ENCODE measurements at places on chromosomes 16 and 17.
A peak's percentile ranks its signal among the peaks of the same experiment; 100 is the strongest.

GRCh38 chr16:29653471-29653870 lies 9.6 kb upstream of the SPN start:
- no peak for DNase-seq

- no peak for DNase-seq
These were observed 20.0 kb downstream of the TUBG1 start for GRCh38 chr17:42629411-42630009.

- no peak for DNase-seq
These were observed 191.6 kb downstream of the CCDC182 start for GRCh38 chr17:57553526-57553925.

- no peak for DNase-seq
These were observed 22.3 kb downstream of the FOXN1 start for GRCh38 chr17:28528327-28529012.

GRCh38 chr16:53492503-53492902 lies 10.5 kb downstream of the AKTIP start:
- DNase-seq, result no peak

GRCh38 chr16:57807252-57807967 lies 5.1 kb upstream of the KIFC3 start:
- no peak for DNase-seq

GRCh38 chr16:27473101-27473900 lies 71.3 kb downstream of the IL21R start:
- DNase-seq, result no peak

- DNase-seq, result no peak
These were observed at the start of gene RASL10B for GRCh38 chr17:35731239-35731916. Gene RASL10B, plus strand, starts transcription at chr17:35731639. Its CDS starts 3,546 bp downstream, at chr17:35735185.

DNA sequence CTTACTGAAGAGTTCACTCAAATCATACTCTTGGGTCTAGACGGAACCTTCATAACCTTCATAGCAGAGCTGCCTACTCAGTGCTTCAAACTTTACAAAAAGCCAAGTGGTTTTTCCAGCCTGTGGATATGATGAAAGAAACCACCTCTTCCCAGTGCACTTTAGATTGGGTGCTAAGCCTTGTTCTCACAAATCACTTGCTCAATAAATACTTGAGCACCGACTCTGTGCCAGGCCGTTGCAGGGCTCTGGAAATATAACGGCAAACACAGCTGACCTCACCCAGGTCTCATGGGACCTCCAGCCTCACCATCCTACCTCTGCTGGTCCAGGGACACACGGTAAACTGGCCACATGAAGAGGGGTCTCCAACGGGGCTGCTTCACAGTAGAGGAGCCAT lies 35.7 kb downstream of the CDRT4 start:
- no peak for DNase-seq

DNA sequence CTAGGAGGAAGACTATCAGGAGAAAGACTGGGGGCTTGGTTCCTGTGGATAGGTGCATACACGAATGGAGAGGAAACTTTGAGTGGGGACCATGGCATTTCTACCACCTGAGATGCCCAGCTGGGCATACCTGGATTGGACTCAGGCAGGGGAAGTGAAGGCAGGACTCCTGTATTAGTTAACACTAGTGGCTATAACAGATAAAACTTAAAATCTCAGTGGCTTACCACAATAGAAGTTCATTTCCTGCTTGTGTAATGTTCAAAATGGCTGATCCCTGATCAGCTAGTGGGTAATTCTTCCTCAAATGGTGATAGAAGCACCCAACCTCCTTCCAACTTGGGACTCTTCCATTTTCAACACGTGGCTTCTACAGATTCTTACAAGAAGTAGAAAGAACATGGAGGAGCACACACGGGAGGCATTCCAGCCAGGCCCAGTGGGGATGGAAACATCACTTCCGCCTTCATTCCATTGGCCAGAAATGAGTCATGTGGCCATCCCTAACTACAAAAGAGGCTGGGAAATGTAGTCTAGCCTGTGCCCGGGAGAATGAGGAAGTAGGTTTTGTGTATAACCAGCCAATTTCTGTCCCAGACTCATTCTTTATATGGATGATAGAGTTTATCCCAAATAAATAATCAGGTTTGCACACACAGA lies 112.1 kb downstream of the UTP18 start:
- DNase-seq, result no peak

- DNase-seq, result peak; percentile 4
These were observed 527 bp downstream of the CIAPIN1 start for GRCh38 chr16:57446531-57447185.

GRCh38 chr16:2057438-2057837 lies 9.7 kb downstream of the TSC2 start:
- DNase-seq, result no peak

DNA sequence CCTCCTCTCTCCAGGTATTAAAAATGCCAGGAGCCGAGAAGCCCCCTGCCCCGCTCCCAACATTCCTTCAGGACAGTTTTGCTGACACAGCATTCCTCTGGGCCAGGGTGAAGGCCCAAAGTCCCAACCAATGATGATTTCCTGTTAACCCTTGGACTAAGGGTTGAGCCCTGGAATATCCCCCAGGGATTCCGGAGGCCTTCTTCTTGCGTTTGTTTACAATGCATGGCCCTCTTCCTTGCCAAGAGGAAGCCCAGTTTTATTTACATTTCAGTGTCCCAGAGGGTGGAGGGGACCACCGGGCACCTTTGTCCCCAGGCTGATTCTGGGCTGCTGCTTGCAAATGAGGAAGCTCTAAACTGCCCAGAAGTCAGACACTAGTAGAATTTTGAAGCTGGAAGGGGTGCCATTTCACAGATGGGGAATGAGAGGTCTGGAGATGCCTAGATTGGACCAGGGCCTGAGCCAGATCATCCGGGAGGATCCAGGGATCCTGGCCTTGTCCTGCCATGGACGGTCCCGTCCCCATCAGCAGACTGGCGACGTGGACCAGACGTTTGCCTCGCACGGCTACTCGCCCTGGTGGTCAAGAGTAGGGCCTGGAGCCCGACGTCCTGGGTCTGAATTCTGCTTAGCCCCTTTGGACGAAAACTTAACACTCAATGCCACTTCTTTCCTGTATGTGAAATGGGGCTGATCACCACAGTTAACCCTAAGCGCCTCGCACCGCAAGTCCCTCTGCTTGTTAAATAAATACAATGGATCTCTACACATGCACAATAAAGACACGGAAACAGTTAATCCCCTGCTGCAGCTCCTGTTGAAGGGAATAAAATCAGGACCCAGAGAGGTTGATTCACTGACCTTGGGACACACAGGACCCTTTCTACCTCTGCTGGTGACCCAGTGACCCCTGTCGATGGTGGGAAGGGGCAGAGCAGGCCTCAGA lies 55.6 kb upstream of the CIBAR2 start:
- no peak for DNase-seq

DNA sequence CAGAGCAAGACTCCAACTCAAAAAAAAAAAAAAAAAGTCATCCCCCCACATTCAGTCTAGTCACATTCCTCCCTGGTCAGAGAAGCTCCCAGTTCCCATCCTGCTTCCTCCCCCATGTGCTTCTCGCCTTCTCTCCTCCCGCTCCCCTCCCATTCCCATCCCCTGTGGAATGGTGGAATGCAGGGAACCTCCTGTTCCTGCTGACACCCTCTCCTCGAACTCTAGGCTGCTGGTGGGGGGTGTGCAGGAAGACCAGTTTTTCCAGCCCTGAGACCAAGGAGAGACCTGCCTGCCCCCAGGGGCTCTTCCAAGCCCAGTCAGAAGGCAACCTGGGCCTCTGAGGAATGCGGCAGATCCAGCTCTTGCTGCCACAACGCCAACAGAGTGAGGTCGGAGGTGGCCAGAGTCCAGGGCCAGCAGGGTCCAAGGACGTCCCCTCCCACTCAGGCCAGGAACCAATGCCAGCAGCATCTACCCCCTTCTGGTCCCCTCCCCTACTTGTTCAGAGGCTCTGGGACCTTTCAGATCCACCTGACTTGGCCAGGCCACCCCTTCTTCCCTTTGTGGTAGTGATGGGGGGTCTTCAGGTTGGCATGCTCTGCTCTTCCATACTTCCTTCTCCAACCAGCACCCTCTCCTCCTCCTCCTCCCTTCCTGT lies 39.3 kb upstream of the TAC4 start:
- no peak for DNase-seq

- DNase-seq, result no peak
These were observed 878 bp downstream of the TRIM72 start for GRCh38 chr16:31214708-31215286.

DNA sequence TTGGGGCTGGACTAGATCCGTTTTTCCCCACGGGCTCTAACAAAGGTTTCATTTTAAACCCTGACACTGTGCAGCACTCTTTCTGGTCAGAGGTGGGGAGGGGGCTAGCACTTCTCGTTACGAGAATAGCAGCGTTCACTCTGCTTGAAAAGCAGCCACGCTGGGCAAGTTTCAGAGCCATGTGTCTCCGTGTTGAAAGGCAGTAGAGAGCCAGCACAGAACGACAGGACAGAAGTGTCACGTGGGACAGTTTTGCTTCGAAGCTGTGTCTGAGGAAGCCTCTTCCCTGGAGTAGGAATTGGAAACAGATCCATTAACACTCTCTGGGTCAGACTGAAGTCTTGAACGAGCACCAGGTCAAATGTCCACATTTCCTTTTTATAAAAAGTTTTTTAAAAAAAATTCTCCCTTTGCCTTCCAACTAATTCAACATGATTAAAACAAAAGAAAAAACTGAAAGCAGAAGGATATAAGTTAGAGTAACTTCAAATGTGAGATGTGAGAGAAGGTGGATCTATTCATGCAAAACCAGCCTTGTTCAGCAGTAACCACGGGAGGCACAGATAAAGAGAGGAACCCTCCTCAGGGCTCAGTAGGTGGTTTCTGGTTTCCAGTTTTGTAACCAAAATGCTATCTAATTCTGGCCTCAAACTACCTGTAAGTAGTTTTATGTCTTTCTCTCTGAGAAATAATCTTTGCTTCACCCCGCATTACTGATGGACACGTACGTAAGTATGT lies 65.0 kb downstream of the SMG6 start:
- no peak for DNase-seq

DNA sequence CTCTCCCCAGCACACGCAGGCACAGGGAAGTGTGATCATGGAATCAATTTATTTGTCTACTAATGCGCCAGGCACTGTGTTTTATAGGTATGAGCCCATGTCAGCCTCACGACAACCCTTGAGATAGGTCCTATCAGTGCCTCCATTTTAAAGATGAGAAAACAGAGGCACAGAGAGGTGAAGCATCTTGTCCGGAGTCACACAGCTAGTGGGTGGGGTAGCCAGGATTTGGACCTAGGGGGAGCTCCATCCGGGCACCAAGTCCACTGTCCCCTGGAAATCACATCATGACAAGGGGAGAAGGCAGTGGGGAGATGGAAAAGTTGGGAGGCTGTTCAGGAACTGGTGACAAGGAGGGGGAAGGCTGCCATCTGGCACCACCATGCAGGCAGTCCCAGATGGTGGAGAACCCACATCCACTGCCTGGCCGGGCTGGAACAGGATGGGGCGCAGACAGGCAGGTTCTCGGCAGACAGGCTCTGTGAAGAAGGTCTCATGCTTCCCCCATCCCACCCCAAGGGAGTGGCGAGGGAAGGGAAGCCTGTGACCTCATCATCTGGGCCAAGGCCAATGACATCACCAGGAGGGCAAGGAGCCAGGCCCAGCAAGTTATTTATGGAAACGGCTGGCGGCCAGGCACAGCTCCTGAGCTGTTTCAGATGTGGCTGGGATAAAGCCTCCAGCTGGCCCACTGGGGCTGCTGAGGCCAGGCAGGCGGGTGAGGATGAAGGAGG lies 126.0 kb upstream of the SDK2 start:
- no peak for DNase-seq

- DNase-seq, result peak; percentile 61
These were observed 36.2 kb downstream of the RGS9 start for GRCh38 chr17:65173284-65173793.

DNA sequence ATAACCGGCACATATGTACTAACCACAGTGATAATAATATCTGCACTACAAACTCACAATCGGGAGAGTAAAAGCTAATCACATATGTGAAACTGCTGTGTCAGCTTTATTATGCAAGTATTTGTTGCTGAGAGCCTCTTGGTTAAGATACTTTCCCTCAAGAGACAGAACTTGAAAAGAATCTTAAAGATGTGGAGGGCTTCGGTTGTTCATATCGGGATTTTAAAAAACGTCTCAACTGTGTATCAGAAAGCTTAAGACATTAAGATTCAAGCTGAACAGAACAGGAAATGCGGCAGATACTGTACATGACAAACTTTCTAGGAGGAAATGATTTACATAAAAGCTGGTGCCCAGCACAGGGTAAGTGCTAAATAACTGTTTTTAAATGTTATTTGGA lies 27.5 kb upstream of the HLF start:
- no peak for DNase-seq

DNA sequence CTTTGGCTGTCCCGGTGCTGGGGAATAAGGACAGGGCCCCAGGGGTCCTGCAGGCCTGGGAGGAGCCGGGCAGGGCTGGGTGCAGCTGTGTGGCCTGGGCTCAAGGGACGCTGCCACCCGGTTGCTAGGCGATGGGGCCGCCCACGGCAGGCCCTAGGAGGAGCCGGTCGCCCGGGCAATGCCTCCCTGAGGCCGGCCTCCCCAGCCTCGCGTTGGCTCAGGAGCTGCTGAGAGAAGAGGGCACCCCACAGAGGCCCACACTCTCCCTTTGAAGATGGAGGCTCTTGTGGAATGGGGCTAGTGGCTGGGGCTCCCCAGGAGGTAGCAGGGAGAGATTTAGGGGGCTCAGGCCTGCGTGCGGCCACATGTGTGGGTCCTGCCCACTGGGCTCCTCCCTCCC lies at the start of gene CIBAR2:
CIBAR2 (minus strand) TSS at position 109 of the 400 bp plus-strand sequence. CDS start 120 bp downstream, outside the sequence.
- DNase-seq, result no peak

- no peak for DNase-seq
These were observed 36.0 kb downstream of the OSBPL7 start for GRCh38 chr17:47785538-47786123.

DNA sequence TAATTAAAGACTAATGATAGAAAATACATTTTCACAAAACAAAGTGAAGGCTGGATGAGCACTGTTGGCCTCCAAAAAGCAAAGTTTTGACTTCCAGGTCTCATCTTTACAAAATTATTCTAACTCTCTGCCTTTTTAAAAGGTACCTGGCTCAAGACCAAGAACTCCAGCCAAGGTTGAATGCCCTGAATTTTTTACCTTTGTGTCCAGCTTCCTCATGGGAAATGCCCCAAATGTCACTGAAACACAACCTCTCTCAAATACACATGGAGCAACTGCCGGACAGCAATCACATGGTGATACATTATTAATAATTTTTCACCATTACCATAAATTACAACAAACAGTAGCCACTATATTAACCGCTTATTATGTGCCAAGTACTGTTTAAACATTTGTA lies 32.2 kb downstream of the ADAMTS18 start:
- no peak for DNase-seq

- no peak for DNase-seq
These were observed 99.4 kb downstream of the CYLD start for GRCh38 chr16:50841081-50841886.

DNA sequence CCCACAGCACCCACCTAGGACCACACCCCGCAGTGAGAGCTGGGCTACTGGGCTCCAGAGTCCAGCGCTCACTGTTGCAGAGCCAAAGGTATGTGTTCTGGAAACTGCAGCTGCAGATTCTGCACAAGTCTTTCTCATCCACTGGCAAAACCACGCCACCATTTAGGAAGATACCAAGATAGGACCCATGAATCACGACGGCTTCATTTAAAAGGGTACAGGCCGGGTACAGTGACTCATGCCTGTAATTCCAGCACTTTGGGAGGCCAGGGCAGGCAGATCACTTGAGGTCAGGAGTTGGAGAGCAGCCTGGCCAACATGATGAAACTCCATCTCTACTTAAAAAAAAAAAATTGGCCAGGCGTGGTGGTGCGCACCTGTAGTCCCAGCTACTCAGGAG lies 18.8 kb downstream of the FOXF1 start:
- no peak for DNase-seq

GRCh38 chr17:20095336-20096080 lies 86.3 kb downstream of the SPECC1 start:
- DNase-seq, result no peak

- DNase-seq, result no peak
These were observed 8.6 kb downstream of the RPGRIP1L start for GRCh38 chr16:53695070-53695469.

Data from stimulated activated CD4-positive, alpha-beta T cell treated with anti-CD3 and anti-CD28 coated beads, Interleukin-15, amount 100 ng/mL, for 1 hour (primary cell).